ENCODE measurements at places on chromosomes 12 and 14.

GRCh38 chr12:49972641-49973360, at the start of gene AQP6:
AQP6 (plus strand) TSS chr12:49972947; CDS start chr12:49973174, 227 bp downstream.
- DNase-seq, result no peak

- peak; percentile 87 for DNase-seq
Observed at GRCh38 chr12:13981990-13982389, 588 bp upstream of the GRIN2B start.

- DNase-seq, result no peak
Observed at GRCh38 chr14:56002876-56003625, 115.2 kb upstream of the PELI2 start.

DNA sequence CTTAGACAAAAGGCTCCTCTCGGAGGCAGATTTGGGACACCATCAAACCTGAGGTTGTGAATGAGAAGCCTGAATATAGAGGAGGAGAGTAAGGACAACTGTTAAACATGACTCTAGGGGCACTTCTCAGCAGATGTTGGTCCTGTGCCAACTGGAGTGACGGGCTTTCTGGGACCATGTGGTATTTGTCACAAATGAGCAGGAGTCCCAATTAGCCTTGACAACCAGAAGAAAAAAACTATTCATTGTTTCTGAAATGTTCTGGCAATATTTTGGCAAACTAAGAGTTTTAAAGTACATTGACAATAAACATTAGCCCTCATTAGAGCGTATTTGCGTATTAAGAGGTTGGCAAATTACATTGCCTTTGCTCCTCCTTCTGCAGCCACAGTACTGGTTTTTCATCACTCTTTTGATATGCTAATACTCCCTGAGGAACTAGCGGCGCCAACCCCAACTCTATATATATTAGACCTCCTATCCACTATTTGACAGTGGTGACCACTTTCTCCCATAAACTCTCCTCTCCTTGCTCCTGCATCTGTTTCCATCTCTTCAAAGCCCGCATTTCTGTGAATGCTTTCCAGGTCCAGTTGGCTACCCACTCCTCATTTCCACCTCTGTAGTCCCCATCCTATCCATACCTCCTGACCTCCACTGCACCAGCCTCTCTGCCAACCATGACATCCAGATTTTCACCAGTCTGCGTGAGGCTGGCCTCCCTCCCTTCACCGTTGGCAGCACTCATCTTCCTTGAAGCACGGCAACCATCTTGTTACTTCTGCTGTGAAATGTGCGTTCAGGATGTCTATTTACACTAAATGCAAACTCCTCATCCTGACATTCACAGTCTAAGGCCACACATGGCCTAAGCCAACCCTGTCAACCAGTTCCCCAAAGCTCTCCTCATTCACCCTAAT, 100.7 kb downstream of the ZFC3H1 start:
- DNase-seq, result no peak

GRCh38 chr14:34111953-34112352, 161.1 kb upstream of the EGLN3 start:
- DNase-seq, result no peak

DNA sequence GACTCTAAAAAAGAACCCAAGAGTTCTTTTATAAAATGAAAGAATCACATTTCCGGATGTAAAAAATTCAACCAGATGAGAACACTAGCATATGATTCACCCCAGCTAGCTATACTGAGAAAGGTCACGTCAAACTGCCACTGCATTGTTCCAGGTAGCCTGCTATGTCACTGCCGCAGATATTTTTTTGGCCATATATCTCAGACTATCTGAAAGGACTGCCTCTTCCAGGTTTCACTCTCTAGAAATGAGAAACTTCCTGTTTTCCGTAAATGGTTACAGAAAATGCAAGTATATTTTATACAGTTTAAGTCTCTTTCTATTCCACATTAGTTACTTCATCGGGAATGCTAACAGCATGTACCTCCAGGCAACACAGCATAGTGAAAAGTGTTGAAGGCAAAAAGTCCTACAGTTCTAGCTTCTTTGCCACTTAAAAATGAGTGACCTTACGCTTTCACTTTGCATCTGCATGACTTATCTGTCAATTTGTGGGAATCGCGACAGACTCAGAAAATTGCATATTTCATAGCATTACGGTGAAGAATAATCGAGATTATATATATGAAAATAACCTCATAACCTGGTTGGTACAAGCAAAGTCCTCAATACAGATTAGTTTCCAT, 105.2 kb downstream of the MED13L start:
- DNase-seq, result no peak

GRCh38 chr12:104578453-104578852, 121.7 kb downstream of the CHST11 start:
- peak; percentile 47 for DNase-seq

- DNase-seq, result no peak
Observed at GRCh38 chr12:112308652-112309051, 73.6 kb downstream of the HECTD4 start.

DNA sequence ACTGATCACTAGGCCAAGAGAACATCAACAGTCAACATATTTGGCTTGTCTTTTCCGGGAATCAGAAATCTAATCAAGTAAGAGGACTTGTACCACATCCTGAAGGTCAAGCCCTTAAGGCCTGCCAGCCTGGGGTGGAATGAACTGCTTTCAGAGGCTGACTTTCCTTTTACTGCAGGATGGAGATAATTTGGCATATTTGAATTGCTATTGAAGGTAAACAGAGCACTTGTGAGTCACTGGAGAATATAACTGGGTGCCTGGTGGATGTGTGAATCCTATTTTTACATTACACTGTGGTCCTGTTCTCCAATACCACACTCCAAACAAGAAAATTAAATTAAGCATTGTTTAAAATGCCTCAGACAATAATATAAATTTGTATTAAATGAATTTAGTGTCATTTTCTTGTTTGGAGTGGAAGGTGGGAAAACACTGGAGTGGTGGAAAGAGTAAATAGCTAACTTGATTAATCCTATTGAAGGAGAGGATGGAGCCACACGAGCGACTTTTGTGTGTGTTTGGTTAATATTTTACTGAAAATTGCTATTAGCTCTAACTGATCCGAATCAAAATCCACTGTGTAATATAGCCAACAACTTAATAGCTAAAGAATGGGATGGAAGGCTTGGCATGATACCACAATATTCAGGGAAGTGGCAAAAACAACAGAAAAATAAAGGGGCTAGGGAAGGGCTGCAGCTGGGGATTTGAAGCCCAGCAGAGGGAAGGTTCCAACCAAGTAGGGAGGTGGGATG, 89.4 kb downstream of the OTX2 start:
- no peak for DNase-seq

All from ELF-1 (cell line).